Naive thymus-derived CD4-positive, alpha-beta T cell (primary cell): ENCODE measurements at places on chromosomes 4 and X. TPM values are rescaled to one million over a fixed set of nuclear protein-coding genes. Genes with fewer than 3 reads are reported as not detected.

DNA sequence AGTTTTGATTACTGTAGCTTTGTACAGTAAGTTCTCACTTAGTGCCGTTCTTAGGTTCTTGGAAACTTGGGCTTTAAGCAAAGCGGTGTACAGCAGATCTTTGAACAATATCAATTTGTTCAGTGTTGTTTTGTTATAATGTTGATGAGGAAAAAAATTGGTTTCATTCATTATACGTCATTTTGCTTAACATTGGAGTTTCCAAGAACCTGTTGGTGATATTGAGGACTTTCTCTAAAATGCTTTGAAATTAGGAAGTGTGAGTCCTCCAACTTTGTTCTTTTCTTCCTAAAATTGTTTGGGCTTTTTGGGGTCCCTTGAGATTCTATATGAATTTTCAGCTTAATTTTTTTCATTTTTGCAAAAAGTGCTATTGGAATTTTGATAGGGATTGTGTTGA is 49.1 kb downstream of the STAG2 start:
- no peak for DNase-seq

The SPANXB1 gene
- not detected in 2 replicates for total RNA-seq

DNA sequence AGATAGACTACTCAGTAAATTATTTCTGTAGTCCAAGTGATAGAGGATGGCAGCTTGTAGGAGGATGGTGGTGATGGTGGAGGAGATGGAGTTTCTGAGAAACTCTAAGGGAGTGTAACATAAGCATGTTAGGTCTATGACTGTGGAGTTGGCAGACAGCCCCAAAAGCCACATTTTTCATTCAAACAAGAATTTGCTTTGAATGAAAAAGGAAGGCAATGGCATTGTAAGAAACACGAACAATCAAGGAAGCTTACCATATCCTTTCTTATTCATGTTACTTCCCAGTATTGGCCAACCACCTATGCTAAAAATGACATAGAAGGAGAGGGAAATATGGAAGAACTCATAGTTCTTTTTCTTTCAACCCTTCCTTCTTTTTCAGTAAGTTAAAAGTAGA is 18.7 kb upstream of the SEC24B start:
- DNase-seq = no peak

The FGF2 gene
- not detected for total RNA-seq

- no peak for DNase-seq
Observed at GRCh38 chrX:38649221-38649620, 87.9 kb downstream of the TSPAN7 start.

DNA sequence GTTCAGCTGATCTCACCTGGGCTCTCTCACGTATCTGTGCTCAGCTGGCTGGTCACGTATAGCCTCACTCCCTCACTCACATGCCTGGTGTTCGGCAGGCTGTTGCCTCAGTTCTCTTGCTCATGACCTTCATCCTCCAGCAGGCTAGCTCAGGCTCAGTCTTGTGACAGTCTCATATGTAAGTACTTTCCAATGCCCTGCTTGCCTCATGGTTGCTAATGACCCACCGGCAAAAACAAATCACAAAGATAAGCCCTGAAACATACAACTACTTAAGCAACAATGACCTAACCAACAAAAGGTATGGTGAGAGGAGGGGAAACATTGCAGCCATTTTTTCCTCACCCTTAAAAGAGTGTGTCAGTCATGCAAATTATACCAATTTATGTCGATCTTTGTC is 25.0 kb downstream of the MEPE start:
- DNase-seq = no peak

The EMCN gene
- total RNA-seq = not detected

GRCh38 chr4:91298156-91298700 is 1005.5 kb upstream of the GRID2 start:
- no peak for DNase-seq

The CXorf51A gene
- not detected for total RNA-seq

DNA sequence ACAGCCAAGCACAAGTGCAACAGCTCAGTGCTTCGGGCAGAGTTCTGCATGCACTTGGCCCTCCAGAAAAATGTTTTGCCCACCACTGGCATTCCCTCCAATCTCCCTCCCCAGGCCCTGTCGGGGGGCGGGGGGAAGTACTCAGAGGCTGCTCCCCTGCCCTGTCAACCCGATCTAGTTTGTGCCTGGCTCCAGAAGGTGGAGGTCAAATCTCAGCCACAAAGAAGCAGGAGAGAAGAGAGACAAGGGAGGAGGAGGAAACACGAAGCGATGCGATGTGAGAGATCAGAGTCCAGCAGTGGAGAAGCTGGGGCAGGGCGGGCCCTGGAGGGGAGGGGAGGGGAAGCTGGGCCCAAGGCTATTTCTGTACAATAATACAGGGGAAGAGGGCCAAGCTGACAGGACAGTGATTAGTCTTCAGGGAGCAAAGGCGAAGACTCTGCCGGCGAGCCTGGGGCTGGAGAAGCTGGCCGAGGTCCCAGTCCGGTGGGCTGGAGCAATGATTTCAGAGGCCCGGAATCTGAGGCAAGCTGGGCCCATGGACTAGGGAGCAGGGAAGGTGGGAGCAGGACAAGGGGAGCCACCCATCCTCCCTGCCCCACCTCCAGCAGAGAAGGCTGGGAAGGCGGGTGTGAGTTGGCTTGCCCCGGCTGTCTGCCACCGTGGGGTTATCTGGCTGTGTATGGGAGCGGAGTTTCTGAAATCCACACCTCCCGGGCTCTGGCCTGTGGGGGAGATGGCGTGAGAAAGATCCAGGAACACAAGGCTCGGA is 167.1 kb downstream of the EFNB1 start:
- no peak for DNase-seq

DNA sequence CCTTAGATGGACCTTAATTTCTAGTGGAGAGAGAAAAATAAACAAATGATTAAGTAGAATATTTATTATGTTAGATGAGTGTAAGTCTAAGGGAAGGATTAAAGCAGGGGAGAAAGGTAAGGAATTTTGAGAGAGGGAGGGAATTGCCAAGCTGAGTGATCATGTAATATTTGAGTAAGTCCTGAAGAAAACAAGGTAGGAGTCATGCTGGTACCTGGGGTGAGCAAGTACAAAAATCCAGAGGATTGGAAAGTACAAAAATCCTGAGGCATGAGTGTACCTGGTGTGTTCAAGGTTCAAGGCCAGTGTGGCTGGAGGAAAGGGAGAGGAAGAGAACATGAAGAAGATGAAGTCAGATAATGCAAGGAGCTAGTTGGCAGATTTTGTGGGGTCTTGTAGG is 87.2 kb upstream of the MYOZ2 start:
- DNase-seq = no peak

- no peak for DNase-seq
Observed at GRCh38 chrX:129678614-129679195, 23.9 kb upstream of the APLN start.

DNA sequence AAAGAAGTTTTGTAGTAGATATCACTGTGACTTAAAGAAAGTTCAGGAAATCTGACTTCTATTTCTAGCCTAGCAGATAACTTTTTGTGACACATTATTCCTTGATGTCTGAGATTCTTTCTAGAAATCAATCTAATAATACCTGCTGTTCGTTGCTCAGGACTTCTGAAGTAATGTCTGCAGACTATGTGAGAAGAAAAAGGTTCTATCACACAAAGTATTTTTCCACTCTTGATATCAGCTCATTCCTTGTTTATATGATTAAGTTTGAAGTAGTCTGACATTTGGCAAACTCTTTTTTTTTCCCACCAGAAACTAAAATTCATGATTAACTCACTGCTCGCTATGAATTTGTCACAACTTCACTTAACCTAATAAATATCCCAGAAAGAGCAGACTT is 56.6 kb downstream of the TLL1 start:
- DNase-seq = no peak

The GNRHR gene
- not detected in 2 replicates for total RNA-seq

DNA sequence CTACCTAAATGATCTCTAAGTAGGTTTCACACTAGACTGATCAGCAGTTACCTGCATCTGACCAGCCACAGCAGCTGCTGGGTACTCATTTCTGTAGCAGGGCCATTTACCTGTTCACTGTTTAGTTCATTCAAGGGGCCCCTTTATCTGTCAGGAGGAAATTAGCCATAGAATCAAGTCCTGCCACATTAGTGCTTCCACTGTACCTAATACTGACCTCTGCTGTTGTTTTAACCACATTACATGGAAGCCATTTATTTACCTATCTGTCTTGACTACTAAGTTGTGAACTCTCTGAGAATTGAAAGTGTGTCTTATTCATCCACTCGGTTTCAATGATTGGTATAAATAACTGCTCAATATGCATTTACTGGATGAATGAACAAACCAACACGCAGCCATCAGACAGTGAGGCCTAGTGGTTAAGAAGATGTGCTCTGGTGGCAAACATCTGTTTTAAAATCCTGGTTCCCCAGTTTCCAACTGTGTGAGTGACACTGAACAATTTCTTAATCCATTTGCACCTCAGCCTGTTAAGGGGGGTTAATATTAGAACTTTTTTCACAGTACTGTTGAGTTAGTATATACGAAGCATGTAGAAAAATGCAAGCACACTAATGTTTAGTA is 30.0 kb upstream of the ANXA5 start:
- peak; percentile 30 for DNase-seq

The USP27X gene
- 3.0 TPM for total RNA-seq
